Tibial nerve (tissue), 4 donors: ENCODE measurements at places on chromosomes 6 and 20.

DNA sequence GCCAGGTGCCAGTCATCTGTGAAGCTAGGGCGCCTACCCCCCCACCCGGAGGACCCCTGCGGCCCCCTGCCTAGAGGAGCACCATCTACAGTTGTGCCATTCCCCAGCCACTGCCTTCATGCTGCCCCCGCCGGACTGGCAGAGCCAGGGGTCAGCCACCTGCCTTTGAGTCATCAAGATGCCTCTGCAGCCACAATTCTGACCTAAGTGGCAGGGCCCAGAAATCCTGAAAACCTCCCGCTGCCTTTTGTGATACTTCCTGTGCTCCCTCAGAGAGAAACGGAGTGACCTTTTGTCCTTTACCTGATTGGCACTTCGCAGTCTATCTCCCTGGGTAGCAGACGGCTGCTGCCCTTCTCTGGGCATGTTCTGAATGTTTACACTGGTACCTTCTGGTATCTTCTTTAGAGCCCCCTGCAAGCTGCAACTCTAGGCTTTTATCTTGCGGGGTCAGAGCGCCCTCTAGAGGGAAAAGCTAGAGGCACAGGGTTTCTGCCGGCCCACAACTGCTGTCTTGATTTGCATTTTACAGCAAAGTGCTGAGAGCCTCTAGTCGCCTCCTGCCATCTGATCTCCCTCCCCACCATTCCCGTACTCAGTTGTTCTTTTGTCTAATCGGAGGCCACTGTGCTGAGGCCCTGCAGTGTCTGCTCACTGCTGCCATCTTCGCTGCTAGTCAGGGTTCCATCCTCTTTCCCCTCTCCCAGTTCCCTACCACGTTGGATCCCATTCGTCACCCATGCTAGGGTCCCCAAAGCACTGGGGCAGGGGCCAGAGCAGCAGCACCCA is 26.9 kb downstream of the SPATA2 start:
- peaks cover 75% of the 10 kb centered on the region for H3K4me1 ChIP-seq
- H3K27me3 ChIP-seq: no peaks in the 10 kb centered on the region
- no peak overlapping the region for H3K4me3 ChIP-seq
- peaks cover 5% of the 10 kb centered on the region for H3K36me3 ChIP-seq
- no peak for DNase-seq

GRCh38 chr6:25476126-25476525 is 175.9 kb upstream of the SCGN start:
- no peaks in the 10 kb centered on the region for H3K4me1 ChIP-seq
- H3K4me3 ChIP-seq: no peak overlapping the region
- H3K27me3 ChIP-seq: no peaks in the 10 kb centered on the region
- DNase-seq: no peak
- no peak overlapping the region for H3K27ac ChIP-seq
- no peaks in the 10 kb centered on the region for H3K36me3 ChIP-seq

DNA sequence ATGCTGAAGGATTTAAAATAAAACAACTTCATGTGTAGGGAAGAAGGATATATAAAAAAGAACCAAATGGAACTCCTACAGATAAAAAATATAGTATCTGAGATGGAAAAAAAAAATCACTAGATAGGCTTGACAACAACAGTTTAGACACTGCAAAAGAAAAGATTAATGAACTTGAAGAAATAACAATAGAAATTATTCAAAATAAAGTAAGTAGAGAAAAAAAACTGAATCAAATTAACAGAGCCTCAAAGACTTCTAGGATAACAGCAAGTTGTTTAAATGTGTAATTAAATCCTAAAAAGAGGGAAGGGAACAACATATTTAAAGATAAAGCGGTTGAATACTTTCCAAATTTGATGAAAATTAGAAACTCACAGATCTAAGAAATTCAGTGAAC is 316.3 kb upstream of the ECI2 start:
- H3K36me3 ChIP-seq: no peaks in the 10 kb centered on the region
- H3K4me1 ChIP-seq: no peaks in the 10 kb centered on the region
- no peak overlapping the region for H3K27ac ChIP-seq
- no peak for DNase-seq
- H3K27me3 ChIP-seq: no peaks in the 10 kb centered on the region

- H3K4me3 ChIP-seq: no peak overlapping the region
- no peak for DNase-seq
- no peaks in the 10 kb centered on the region for H3K36me3 ChIP-seq
- H3K27me3 ChIP-seq: no peaks in the 10 kb centered on the region
- no peaks in the 10 kb centered on the region for H3K4me1 ChIP-seq
- no peak overlapping the region for H3K27ac ChIP-seq
Observed at GRCh38 chr20:58544286-58544685, 29.1 kb upstream of the APCDD1L start.

DNA sequence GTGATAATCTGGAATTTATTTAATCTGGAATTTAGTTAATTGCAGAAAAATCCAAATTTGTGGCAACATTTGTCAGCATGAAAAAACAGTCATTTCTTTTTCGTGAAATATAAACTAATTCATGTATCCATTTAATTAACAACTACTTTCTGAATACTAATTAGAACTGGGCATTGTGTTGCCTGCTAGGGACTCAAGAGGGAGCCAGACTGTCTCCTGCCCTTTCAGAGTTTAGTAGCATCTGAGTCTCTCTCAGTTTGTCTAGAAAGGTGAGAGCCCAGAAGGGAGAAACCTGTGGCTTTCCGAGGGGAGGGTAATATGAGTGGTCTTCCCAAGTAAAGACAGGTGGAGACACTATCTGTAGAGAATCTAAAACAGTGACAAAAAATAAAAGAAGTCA is 210.9 kb upstream of the HDDC2 start:
- H3K27me3 ChIP-seq: no peaks in the 10 kb centered on the region
- H3K27ac ChIP-seq: no peak overlapping the region
- DNase-seq: no peak
- H3K36me3 ChIP-seq: no peaks in the 10 kb centered on the region
- H3K4me3 ChIP-seq: no peak overlapping the region
- no peaks in the 10 kb centered on the region for H3K4me1 ChIP-seq

GRCh38 chr6:37765182-37765775 is 54.2 kb upstream of the ZFAND3 start:
- no peaks in the 10 kb centered on the region for H3K27me3 ChIP-seq
- no peaks in the 10 kb centered on the region for H3K4me1 ChIP-seq
- DNase-seq: no peak
- no peak overlapping the region for H3K27ac ChIP-seq

DNA sequence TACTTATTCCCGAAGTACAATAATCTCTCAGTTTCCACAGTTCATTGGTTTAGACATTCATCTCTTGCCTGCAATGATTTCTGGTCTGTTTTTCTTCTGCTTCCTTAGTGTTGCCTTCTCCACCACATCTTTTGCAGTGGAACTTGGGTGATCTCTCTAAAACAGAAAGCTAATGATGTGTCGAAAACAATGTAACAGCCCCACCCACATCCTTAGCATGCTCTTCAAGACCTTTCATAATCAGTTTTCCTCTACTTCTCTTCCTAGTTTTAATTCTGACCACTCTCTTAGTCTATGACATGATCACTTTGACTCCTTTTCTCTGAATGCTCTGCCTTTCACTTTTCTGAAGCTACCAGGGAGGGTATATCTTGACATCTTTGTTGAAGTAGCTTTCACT is 1007.9 kb upstream of the CITED2 start:
- no peaks in the 10 kb centered on the region for H3K27me3 ChIP-seq
- no peak overlapping the region for H3K4me3 ChIP-seq
- no peak for DNase-seq

DNA sequence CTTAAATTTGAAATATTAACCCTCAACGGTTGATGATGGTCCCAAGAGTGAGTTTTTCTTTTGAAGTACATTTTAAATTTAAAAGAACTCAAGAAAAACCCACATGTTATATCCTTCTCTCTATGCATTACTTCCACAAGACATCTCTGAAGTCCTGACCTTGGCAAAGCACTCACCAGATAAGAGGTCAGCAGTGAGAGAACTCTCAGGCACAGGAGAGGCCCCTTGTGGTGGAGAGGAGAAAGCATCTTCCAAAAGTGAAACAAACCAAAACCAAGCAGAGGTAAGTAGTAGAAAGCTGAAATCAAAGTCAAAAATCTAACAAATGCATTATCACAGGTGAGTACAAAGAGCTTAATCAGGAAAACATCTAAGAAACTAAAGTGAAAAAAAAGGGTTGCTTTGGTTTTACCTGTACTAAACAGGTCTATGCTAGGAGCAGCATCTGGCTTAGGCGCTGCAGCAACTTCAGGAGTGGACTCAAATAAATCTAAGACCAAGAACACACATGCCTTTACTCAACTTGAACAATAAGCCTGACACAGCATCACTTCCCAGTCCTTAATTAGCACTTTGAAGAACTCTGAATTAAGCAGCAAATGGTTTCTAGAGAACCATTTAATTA is 80.5 kb downstream of the PRSS35 start:
- H3K4me1 ChIP-seq: no peaks in the 10 kb centered on the region
- H3K36me3 ChIP-seq: no peaks in the 10 kb centered on the region
- DNase-seq: no peak
- no peaks in the 10 kb centered on the region for H3K27me3 ChIP-seq
- H3K4me3 ChIP-seq: no peak overlapping the region

- H3K4me1 ChIP-seq: no peaks in the 10 kb centered on the region
- no peak overlapping the region for H3K4me3 ChIP-seq
- H3K27ac ChIP-seq: no peak overlapping the region
- peaks cover 6% of the 10 kb centered on the region for H3K36me3 ChIP-seq
Observed at GRCh38 chr6:39156801-39157200, 41.8 kb upstream of the SAYSD1 start.

- H3K27ac ChIP-seq: no peak overlapping the region
- no peak overlapping the region for H3K4me3 ChIP-seq
- H3K27me3 ChIP-seq: no peaks in the 10 kb centered on the region
- H3K4me1 ChIP-seq: no peaks in the 10 kb centered on the region
- no peaks in the 10 kb centered on the region for H3K36me3 ChIP-seq
- no peak for DNase-seq
Observed at GRCh38 chr20:18694071-18694470, 106.2 kb downstream of the DTD1 start.

- H3K4me3 ChIP-seq: no peak overlapping the region
- peak; percentile 82 for DNase-seq
- H3K36me3 ChIP-seq: no peaks in the 10 kb centered on the region
- H3K27me3 ChIP-seq: no peaks in the 10 kb centered on the region
- H3K27ac ChIP-seq: peak overlapping the region; percentile 9
Observed at GRCh38 chr6:80767808-80768207, 661.3 kb downstream of the BCKDHB start.

DNA sequence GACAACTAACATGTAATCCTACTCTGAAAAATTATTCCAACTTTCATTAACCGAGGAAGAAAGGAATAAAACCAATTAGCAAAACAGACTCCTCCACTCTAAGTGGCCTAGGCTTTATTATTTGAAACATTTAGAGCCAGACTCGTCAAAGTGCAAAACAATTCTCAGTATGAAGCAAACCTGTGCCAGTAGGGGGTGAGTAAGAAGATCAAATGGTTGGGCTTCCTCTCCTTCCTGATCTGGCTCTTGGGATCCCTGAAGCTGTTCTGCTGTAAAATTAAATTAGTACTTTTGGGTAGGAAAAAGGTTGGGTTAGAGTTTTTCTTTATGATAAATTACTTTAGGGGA is 177.6 kb upstream of the MAN1A1 start:
- no peak for DNase-seq
- no peak overlapping the region for H3K4me3 ChIP-seq
- H3K27ac ChIP-seq: no peak overlapping the region

GRCh38 chr6:149939356-149939648 is 2.5 kb upstream of the ULBP2 start:
- H3K4me1 ChIP-seq: peaks cover 20% of the 10 kb centered on the region
- H3K36me3 ChIP-seq: no peaks in the 10 kb centered on the region
- H3K27me3 ChIP-seq: peaks cover 91% of the 10 kb centered on the region
- no peak overlapping the region for H3K4me3 ChIP-seq

DNA sequence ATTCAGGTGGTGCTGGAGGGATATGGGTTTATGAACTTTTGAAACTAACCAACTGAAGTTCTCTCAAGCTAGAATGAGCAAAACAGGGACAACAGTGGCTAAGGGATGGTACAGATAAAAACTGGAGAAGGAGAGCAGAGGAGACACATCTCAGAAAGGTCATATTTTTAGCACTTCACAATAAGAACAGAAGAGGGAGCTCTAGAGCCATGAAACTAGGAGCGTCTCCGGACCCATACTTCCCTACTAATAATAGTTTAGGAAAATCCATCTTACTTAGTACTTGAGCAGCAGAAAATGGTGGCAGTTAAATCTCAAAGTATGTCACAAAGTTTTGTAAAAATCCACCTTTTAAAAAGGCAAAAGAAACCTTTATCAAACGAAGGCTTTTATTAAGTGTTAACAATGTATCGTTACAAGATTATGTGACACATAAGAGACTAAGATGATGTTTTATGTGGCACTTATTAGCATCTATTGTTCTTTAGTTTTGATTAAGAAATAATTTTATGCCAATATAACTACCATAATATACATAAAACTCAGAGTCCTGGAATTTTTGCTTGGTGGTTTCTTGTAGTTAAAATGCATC is 278.6 kb downstream of the TBC1D32 start:
- H3K4me1 ChIP-seq: no peaks in the 10 kb centered on the region
- H3K27ac ChIP-seq: no peak overlapping the region
- no peaks in the 10 kb centered on the region for H3K27me3 ChIP-seq
- no peaks in the 10 kb centered on the region for H3K36me3 ChIP-seq

DNA sequence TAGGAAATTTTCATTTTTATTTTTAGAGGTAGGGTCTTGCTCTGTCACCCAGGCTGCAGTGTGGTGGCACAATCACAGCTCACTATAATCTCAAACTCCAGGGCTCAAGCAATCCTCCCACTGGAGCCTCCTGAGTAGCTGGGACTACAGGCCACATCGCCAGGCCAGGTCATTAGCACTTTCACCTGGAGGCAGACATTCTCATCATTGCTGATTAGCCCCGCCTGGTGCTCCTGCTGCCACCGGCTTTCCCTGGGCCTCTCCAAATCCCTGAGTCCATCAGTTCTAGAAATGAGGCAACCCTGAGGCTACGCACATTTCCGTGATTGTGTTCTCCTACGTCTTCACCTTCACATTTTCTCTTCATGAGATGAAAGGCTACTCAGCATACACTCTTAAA is 607.7 kb upstream of the NRSN1 start:
- no peak overlapping the region for H3K4me3 ChIP-seq
- no peak for DNase-seq
- H3K4me1 ChIP-seq: no peaks in the 10 kb centered on the region
- H3K27ac ChIP-seq: no peak overlapping the region
- no peaks in the 10 kb centered on the region for H3K36me3 ChIP-seq

DNA sequence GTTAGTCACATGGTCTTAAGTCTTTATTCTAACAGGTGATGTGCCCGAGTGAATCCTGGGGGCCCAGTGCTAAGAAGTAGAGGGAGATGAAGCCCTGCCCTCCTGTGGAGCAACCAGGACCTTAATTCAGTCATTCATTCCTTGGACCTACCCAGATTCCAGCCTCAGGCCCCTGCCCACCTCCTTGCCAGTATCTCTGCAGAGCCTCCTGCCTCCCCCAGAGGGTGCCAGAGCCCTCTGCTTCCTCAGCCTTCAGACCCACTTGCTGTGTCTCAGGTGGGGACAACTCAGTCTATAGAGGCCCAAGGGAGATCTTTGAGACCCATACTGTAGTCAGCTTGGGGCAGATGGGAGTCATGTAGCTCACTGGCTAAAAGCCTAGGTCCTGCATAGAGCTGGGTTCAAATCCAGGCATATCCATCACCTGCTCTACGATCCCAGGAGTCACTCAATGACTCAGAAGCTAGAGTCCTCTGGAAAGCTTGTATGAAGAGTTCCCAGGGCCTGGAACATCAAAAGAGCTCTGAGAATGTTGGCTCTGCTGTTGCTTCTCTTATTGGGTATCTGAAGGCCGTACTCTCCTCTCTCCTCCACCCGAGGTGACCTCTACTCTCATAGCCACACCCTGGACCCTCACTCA is 3.9 kb upstream of the SIGLEC1 start:
- no peak for DNase-seq
- H3K27ac ChIP-seq: no peak overlapping the region

GRCh38 chr6:53979468-53980067 is 131.7 kb upstream of the MLIP start:
- H3K27ac ChIP-seq: no peak overlapping the region
- no peaks in the 10 kb centered on the region for H3K36me3 ChIP-seq
- no peaks in the 10 kb centered on the region for H3K27me3 ChIP-seq
- DNase-seq: no peak
